ENCODE measurements at places on chromosomes 7 and 10.

DNA sequence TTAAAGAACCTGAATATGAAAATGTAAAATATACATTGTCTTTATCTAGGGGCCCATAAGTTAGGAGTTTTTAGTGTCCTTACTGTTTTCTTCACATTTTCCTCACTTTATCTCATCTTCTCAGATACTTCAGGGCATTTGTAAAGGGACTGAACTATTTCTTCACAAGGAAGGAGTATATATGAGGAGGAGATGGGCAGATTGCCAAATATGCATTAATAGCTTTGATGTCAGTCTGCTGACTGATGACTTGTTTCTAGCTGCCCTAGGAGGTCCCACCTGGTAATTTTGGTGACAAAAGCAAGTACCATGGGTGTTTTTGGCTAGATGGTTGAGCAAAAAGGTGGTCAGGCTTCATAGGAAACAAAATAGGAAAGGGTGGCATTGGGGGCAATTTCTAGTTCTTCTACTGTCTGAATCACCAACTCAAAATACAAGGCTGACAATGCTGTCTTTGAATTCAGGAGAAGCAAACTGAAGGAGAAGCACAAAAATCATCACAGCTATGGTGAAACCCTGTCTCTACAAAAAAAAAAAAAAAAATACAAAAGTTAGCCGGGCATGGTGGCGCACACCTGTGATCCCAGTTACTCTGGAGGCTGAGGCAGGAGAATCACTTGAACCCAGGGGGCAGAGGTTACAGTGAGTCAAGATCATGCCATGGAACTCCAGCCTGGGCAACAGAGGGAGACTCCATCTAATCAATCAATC, 10.4 kb upstream of the STRIP2 start:
- DNase-seq = no peak

DNA sequence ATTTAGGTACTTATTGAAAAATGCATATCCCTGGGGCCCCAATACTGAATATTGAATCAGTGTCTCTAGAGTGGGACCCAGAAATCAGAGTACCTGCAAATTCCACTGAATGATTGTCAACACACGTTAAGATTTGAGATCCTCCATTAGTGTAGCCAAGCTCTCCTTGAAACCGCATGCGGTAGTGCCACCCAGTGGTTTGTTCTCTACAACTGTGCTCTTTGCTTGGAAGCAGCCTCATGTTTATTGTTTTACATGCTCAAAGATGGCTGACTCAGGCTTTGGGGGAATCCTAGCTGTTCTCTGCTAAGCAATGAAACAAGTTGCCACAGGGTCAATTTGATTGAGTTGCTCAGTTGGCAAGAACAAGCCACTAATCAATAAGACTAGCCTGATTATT, 340.2 kb upstream of the CELF2 start:
- DNase-seq = peak; percentile 10

DNA sequence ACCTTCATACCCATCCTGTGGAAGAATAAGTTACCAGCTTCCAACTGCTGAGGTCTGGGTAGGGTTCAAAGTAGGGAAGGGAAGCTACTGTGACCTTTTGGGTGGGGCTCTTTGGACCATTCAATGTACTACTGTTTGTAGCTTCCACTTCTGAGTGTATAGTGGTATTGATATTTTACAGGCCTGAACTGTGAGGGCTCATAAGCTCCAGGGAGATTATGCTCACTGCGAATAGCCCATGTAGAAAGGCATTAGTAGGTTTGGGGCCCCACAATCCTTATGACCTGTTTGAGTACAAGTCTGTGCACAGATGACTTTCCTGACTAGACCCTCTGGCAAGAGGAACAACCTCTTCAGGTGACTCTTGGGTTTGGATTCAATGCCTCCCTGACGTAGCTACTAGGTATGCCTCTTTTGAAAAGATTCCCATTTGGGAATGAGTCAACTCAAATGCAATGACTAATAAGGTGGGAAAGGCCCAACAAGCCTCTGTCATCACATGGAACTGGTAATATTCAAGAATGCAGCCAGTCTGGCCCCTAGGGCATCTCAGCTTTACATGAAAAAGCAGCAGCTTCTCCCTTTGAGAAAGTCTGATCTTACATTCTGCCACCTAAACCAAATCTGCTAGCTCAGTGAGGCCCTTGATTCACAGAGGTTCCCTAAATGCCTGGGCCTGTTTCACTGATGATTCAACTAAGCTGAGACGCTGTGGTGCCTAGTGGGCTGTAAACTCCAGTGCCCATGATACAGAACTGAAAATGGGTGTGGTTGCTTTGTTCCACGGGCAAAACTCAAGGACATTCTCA, 79.8 kb downstream of the ABI1 start:
- peak; percentile 85 for DNase-seq

DNA sequence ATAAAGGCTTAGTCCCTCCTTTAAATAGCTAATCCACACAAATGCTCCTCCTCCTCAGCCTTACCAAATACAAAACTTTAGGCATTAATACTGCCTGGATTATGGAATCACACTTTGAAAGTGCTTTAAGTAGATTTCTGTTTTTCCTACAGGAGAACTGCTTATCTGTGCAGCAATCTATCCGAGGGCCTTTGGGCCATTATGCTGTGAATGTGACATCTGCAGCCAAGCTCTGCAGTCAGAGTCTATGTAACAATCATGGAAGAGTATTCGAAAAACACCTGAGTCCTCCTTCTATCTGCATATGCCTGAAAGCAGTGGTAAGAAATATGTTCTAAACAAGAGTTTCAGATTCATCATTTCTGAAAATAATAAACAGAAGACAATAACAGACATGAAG, 16.2 kb upstream of the HYAL4 start:
- no peak for DNase-seq

DNA sequence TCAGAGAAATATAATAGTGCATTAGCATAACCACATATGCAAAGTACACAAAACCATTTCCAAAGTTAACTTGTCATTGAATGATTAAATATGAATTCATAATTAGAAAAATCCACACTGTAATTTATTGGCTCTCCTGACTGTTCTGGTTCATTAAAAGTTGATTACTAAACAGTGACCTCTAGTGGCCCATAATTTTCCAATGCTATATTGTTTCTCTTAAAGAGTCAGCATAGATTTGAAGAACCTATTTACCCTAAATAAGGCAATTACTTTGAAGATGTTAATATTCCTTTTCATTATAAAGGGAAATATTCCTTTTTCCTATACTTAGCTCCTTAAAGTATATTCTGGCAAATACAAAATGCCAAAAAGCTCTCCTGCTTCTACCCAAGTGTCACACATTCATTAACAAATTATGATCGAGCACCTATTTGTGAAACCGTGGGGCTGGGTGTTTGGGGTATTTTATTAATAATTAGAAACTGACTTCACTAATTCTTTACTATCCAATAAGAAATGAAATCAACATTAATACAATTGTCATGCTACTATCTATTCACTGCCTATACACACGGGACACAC, 86.2 kb downstream of the HIBADH start:
- peak; percentile 25 for DNase-seq

DNA sequence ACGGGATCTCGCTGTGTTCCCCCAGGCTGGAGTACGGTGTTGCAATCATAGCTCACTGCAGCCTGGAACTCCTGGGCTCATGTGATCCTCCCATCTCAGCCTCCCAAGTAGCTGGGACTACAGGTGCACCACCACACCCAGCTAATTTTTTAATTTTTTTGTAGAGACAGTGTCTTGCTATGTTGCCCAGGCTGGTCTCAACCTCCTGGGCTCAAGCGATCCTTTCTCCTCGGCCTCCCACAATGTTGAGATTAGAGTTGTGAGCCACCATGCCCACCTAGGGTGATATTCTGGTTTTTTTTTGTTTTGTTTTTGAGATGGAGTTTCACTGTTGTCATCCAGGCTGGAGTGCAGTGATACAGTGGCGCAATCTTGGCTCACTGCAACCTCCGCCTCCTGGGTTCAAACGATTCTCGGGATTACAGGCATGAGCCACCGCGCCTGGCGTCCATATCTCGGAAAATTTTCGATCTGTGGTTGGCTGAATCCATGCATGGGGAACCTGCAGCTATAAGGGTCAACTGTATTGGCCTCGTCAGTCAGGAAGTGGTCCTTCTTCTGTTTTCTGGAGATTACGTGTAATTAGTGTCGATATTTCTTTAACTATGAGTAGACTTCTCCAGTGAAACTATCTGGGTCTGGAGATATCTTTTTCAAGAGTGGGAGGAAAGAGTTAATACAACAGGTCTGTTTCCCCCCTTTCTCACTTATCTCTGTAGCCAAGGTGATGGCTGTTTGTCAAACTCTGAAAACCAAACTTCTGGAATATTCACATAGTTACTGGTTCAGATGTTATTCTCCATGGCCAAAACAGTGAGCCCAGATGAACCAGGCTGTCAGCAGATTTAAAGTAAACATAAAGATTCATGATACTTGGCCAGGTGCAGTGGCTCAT, 21.0 kb upstream of the FIS1 start:
- no peak for DNase-seq

- DNase-seq = no peak
Observed at GRCh38 chr7:108535257-108535656, 9.3 kb upstream of the PNPLA8 start.

GRCh38 chr7:102875700-102876295, 37.0 kb upstream of the LRRC17 start:
- DNase-seq = peak; percentile 100

GRCh38 chr7:140653319-140654108, 12.9 kb upstream of the DENND2A start:
- DNase-seq = peak; percentile 68

- DNase-seq = no peak
Observed at GRCh38 chr10:53491774-53492173, 719.2 kb upstream of the MBL2 start.

Measured in RCC 7860 (cell line).